ENCODE measurements at places on chromosomes 13 and 19. TPM values are rescaled to one million over a fixed set of nuclear protein-coding genes. Genes with fewer than 3 reads are reported as not detected.

KLK4 gene
- total RNA-seq = not detected

CEACAM5 gene
- not detected for total RNA-seq

MCEMP1 gene
- total RNA-seq = 4.8 TPM

ZNF229 gene
- not detected for total RNA-seq

YJEFN3 gene
- total RNA-seq = 4.0 TPM

C19orf81 gene
- not detected for total RNA-seq

DCT gene
- total RNA-seq = 0.28 TPM

ZNF208 gene
- total RNA-seq = 1.9 TPM

ATP4B gene
- total RNA-seq = not detected

Measured in natural killer cell (primary cell).